ENCODE measurements at places on chromosomes 11 and 22.

GRCh38 chr11:22037505-22037904 is 155.4 kb upstream of the ANO5 start:
- no peak for DNase-seq

GRCh38 chr11:58652726-58653280 is 30.3 kb downstream of the CNTF start:
- DNase-seq: no peak

- no peak for DNase-seq
Observed at GRCh38 chr11:10894666-10895065, 36.8 kb upstream of the ZBED5 start.

- DNase-seq: no peak
Observed at GRCh38 chr22:19718456-19719049, 4.2 kb downstream of the SEPTIN5 start.

DNA sequence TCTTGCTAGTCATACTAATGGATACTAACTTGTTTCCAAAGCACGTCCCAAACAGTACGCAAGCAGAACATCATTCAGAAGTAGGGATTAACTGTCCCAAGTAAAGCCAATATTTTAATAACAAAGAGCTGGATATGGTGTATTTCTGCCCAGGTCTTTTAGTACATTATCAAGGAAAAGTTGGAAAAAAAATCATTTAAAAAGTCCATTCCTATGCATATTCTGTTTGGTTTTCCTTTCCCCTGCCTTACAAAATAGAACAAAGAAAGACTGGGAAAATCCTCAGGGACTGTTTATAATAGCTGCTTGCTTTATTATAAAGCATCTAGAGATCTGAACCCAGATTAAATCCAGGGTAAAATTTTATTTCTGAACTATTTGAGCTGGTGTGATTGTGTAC is 83.9 kb downstream of the UVRAG start:
- DNase-seq: no peak

DNA sequence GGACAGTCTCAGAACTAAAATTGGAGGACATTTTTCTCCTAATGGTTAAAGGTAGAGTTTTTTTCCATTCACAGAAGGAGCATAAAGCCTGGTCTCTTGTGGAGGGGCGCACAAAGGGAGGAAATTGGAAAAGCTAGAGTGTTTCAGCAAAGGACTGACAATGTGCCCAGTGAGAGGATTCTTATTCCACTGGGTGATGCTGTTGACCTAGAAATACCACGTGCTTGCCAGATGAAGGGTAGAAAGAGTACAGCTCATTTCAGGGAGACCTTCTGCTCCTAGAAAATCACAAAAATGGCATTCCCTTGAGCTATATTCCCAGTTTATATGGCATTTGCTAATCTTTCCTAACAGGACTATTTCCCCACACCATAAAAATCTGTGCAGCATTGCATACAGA is 21.1 kb downstream of the MS4A6E start:
- no peak for DNase-seq

GRCh38 chr11:134372536-134372935 is 39.5 kb downstream of the B3GAT1 start:
- DNase-seq: no peak

- no peak for DNase-seq
Observed at GRCh38 chr22:38029901-38030300, 27.3 kb upstream of the PICK1 start.

GRCh38 chr11:14593671-14594070 is 49.9 kb upstream of the PDE3B start:
- DNase-seq: no peak

DNA sequence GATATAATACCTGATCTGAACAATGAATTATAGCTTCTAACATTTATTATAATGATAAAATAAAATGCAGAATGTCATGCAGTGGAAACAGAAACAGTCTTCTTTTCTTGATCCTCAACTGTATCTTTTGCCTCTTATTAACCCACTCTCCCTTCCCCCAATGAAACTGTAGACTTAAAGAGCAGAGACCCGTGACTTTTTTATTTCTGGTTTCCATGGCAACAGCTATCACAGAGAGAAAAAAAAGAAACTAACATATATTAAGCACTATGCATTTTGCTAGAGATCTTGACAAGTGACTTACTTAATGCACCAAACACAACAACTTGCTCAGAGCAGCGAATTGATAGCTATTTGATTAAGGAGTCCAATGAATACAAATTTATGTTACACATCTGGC is 69.3 kb downstream of the RAB38 start:
- DNase-seq: no peak

GRCh38 chr11:134474070-134474860 is 62.2 kb upstream of the B3GAT1 start:
- no peak for DNase-seq

GRCh38 chr11:13635290-13635689 is 33.2 kb upstream of the FAR1 start:
- DNase-seq: no peak

- no peak for DNase-seq
Observed at GRCh38 chr11:125990244-125990643, 44.4 kb downstream of the VSIG10L2 start.

DNA sequence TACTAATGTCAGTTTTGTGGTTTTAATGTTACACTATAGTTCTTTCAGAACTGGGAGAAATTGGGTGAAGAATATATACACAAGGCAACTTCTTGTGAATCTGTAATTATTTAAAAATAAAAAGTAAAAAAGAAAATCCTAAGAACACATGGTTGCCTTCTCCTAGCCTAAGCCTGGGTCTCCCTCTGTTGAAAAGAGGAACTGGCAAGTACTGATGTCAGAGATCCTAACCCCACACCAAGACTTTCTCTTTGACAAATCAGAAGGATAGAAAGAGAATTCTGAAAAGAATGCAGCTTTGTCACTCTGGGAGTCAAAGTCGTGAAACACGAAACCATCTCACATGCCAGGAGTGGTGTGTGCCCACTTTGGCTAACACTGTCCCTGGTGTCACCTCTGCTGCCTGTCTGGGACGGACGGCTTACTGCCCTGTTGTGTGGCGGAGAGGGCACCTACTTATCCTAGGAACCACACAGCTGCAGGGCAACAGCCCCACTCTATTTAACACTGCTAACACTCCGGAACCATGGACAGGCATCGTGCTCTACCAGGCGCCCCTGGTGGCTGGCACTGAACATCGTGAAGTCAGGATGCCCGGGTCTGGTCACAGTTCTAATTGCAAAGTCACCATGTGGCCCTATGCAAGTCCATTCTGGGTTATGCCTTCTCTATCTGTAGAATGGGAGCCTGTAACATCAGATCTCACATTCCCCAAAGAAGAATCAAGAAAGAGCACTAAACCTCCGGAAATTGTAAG is 108.7 kb upstream of the CD82 start:
- DNase-seq: no peak

DNA sequence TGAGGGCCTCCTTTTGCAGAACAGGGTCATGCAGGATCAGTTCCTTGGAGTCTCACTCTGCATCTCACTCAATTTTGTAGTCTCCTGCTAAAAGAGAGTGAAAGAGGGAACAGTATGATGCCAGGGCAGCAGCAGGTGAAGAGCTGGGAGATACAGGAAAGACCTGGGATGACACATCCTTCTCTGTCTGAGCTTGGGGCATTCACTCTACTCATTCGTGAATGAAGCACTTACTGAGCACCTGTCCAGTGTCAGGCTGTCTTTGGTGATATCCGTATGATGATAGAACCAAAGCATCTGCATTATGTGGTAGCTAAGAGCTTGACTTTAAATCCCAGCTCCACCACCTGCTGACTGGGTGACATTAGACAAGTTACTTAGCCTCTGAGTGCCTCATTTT is 14.4 kb downstream of the SREBF2 start:
- no peak for DNase-seq

DNA sequence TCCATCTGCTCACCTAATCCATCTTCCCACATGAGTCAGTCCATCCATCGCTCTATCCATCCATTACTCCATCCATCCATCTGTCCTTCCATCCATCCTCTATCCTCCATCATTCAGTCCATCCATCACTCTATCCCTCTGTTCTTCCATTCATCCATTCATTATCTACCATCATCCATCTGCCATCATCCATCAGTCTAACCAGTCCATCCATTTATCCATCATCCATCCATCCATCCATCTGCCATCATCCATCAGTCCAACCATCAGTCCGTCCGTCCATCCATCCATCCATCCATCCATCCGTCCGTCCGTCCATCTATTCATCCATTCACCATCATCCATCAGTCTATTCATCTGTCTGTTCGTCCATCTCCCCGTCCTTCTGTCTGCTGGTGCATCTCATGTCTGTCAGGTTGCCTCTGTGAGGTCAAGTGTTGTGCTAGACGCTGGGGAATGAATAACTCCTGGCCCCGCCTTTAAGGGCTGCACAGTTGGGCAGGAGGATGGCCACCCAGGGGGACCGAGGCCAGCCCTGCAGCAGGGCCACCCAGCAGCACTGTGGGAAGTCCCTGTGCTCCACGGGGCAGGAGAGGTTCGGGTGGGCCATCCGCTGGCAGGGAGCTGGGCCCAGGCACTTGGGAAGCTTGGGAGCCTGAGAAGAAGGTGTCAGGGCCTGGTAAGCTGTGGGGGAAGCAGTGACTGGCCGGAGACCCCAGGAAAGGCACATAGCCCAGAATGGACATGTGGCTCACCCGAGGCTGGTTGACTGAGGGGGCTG is 137.1 kb downstream of the CTTN start:
- DNase-seq: no peak

- DNase-seq: peak; percentile 95
Observed at GRCh38 chr22:21044931-21045584, 688 bp upstream of the LRRC74B start.

Data from brain pericyte (primary cell).